ENCODE measurements at places on chromosomes 6 and 20. TPM values are rescaled to one million over a fixed set of nuclear protein-coding genes. Genes with fewer than 3 reads are reported as not detected.

Gene HDGFL1
- 92.2 TPM for total RNA-seq

DNA sequence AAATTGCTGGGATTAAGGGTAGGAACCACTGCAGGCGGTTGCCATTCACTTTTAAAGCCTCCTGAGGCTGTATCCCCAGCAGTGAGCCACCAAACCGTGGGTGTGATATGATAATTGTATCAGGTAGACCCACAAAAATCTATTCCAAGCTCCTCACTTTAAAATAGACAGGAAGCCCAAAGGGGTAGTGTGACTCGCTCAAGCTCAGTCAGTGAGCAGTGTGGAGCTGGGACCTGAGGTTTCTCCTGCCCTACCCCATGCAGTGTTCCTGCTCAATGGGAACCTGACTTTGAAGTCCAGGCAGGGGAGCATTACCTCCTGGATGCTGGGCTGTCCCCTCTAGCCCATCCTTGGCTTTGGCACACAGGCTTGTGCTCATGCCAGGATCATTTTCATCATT lies 14.9 kb upstream of the MAPRE1 start:
- no peak for DNase-seq

- no peak for DNase-seq
These were observed 133.7 kb downstream of the TFAP2C start for GRCh38 chr20:56762829-56763228.

Gene KCNQ2
- 49.2 TPM for total RNA-seq

GRCh38 chr6:139982652-139983295 lies 608.3 kb upstream of the CITED2 start:
- DNase-seq = no peak

- no peak for DNase-seq
These were observed 174.2 kb upstream of the THBS2 start for GRCh38 chr6:169427856-169428255.

DNA sequence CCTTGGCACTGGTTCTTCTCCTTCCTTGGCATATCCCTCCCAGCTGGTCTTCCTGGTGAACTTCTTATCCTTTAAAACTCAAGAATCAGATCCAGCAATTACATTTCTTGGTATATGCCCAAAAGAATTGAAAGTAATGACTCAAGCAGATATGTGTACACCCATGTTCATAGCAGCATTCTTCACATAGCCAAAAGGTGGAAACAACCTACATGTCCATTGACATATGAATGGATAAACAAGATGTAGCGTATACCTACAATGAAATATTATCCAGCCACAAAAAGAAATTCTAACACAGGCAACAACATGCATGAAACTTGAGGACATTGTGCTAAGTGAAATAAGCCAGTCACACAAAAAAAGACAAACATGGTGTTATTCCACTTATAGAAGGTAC lies 103.7 kb upstream of the NT5E start:
- no peak for DNase-seq

Gene GJA10
- not detected for total RNA-seq

DNA sequence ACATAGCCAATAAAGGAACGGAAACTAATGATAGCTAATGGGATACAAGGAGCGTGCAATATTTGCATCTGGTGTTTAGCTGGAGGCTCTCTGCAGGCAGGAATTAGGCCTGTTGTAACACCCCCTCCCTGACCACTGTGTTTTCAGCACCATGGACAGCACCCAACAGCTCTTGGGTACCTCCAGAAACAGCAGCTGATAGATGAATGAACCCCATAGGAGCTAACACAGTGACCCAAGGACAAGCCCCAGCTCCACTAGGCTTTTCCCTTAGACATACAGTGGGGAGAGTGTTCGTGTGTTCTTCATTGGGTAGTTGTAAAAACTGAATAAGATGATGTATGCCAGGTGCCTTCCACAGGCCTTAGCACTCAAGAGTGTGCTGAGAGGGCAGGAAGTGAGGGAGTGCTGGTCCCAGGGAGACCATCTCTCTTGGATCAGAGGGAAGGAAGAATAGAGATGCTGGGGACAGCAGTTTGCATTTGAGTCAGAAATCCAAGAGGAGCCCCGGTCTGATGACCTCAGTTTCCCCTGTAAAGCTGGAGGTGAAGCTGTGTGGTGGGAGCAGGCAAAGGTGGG lies 161.3 kb downstream of the PHACTR3 start:
- DNase-seq = peak; percentile 21

Gene HLA-G
- total RNA-seq = 4.4 TPM

Gene SAMD5
- total RNA-seq = 27.2 TPM

Gene PACRG
- total RNA-seq = 54.0 TPM

Gene MARCKS
- total RNA-seq = 26.6 TPM

DNA sequence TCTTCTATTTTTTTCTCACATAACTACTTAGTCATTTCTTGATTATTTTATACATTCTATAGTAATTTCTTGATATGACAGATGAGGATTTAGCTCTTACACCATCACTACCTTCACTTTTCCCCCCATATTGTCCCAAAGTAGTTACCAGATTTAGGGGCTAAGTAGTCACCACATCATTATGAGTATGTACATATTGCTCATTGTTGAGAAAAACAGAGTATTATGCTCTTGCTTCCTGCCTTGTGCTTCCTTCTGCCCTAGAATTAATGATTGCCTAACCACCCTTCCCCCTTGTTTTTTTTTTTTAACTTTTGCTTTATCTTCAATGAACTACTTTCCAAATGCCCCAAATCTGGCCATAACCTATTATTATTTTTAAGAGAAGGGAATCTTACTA lies 6.8 kb upstream of the HLA-B start:
- DNase-seq = no peak

GRCh38 chr6:170088582-170088955 lies 202.3 kb downstream of the DLL1 start:
- DNase-seq = peak; percentile 13

Gene FAM217A
- 13.0 TPM for total RNA-seq

Gene CST4
- total RNA-seq = not detected

DNA sequence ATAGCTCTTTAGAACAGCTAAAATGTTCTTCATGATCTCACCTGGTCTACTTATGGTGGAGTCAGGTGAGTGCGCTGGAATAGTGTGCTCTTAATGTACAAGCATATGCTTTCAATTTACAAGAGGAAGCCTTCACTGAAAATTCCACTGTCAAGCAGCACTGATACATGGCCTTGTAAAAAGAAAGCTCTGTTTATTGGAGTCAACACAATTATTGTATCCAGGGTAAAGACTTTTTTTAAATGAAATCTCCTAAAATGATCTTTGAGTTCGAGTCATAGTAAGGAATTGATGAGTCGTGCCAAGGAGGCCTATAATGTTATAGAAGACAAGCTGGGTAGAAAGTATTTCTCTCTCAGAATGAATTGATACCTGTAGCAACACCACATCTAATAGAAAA lies 41.6 kb upstream of the CARMIL1 start:
- DNase-seq = no peak

Gene ENPP1
- total RNA-seq = 12.0 TPM

DNA sequence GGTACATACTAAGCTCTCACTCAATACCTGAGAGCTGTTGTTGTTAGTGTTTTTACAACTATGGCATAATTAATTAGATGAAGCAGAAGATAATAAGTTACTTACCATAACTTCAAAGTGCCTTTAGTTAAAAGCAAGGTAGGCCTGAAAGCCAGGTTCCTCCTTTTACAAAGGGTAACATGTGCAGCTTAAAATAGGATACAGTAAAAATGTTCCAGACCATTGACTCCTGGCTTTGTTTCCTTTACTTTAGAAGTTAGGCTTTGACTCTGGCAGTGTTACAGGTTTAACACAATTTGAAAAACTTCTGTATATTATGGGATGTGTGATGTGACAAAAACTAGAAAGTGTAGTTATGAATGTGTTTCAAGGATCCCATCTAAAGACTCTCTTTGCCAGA lies 522.5 kb downstream of the EPM2A start:
- DNase-seq = no peak

GRCh38 chr6:146861029-146861563 lies 262.3 kb downstream of the ADGB start:
- no peak for DNase-seq

Gene DYNLT2
- 15.4 TPM for total RNA-seq

Gene CRISP3
- total RNA-seq = 0.12 TPM

- DNase-seq = no peak
These were observed 117.1 kb downstream of the GRM4 start for GRCh38 chr6:34028691-34029360.

Gene PFDN6
- total RNA-seq = 45.5 TPM

- DNase-seq = no peak
These were observed 254.6 kb downstream of the LY86 start for GRCh38 chr6:6843057-6843627.

GRCh38 chr6:14306151-14306906 lies 188.8 kb downstream of the CD83 start:
- DNase-seq = no peak

DNA sequence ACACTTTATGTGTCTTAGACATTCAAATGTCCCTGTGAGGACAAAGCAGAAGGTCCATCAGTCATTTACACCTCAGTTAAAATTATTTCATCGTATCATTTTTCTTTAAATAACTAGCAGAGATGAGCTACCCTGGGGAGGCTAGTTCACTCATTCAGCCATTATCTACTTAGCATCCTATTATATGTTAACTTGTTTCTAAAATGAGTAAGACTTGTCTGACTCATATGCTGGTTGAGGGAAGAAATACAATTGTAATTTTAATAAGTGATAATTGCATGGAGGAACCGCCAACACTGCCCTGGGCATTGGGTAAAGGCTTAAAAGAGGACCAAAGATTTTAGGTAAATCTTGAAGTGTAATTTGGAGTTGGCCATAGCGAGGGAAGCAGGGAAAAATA lies 12.4 kb upstream of the PTPRK start:
- DNase-seq = no peak

Gene NOX3
- not detected for total RNA-seq

Gene FNDC11
- 121 TPM for total RNA-seq

Gene SLC17A9
- total RNA-seq = 2.9 TPM

DNA sequence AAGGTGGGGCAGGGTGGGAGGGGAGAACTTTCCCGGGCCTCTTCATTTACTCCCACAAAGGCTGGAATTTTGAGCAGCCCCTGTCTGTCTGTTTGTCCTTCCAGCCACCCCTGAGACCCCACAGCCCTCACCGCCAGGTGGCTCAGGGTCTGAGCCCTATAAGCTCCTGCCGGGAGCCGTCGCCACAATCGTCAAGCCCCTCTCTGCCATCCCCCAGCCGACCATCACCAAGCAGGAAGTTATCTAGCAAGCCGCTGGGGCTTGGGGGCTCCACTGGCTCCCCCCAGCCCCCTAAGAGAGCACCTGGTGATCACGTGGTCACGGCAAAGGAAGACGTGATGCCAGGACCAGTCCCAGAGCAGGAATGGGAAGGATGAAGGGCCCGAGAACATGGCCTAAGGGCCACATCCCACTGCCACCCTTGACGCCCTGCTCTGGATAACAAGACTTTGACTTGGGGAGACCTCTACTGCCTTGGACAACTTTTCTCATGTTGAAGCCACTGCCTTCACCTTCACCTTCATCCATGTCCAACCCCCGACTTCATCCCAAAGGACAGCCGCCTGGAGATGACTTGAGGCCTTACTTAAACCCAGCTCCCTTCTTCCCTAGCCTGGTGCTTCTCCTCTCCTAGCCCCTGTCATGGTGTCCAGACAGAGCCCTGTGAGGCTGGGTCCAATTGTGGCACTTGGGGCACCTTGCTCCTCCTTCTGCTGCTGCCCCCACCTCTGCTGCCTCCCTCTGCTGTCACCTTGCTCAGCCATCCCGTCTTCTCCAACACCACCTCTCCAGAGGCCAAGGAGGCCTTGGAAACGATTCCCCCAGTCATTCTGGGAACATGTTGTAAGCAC lies 46.0 kb upstream of the TTPAL start:
- DNase-seq = no peak

Gene PAK5
- total RNA-seq = 0.87 TPM

Gene ABT1
- total RNA-seq = 23.6 TPM

Gene LHFPL5
- 0.24 TPM for total RNA-seq

GRCh38 chr6:41097467-41098090 lies 24.8 kb downstream of the NFYA start:
- DNase-seq = no peak

GRCh38 chr20:40282541-40282940 lies 406.5 kb downstream of the MAFB start:
- no peak for DNase-seq

Gene ZNF343
- total RNA-seq = 9.9 TPM

- DNase-seq = no peak
These were observed 21.5 kb downstream of the MANBAL start for GRCh38 chr20:37310951-37311350.

DNA sequence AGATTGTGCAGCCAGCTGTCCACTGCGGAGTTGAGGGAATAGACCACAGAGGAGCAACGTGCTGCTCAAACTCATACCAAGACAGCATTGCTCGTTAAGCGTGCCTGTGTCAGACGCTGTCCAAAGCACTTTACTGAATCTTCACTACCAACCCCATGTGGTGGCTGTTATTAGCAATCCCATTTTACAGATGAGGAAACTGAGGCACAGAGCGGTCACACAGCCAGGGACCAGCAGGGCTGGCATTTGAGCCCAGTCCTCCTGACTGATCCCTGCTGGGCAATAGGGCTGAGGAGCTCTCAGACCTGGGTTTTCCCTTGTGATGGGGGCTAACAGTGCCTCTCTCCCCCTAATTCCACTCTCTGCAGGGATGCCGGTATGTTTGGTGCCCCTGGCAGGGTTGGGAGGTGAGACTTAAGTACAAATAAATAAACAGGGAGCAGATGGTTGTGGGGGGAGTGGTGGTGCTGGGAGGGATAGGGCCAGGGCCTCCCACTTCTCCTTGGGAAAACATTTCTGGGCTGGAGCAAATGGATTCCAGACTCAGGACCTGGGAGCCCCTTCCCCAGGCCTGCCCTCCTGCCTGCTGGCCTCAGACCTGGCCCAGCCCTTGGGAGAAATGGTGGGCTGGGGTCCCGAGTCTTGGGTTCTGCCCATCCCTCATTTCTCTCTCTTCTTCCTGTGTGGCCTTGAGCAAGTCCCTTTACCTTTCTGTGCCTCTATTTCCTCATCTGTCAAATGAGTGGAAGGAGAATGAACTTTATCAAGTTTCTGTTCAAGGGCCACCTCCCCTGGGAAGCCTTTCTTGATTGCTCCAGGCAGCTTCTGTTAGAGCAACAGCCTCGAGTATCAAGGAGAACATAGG lies 17.7 kb downstream of the SRXN1 start:
- no peak for DNase-seq

- DNase-seq = no peak
These were observed 8.1 kb upstream of the HBS1L start for GRCh38 chr6:135062735-135063134.

DNA sequence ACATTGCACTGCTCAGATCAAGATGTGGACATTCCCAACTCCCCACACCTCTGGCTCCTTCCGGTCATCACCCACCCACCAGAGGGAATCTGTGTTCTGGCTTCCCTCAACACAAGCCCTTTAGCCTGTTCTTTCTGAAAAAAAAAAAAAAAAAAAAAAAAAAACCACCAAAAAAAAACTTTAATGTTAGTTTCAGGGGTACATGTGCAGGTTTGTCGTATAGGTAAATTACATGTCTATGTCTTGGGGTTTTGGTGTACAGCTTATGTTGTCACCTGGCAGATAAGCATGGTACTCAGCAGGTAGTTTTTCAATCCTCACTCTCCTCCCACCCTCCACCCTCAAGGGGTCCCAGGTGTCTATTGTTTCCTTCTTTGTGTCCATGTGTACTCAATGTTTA lies 135.8 kb upstream of the FOXA2 start:
- DNase-seq = no peak

Gene RSPO3
- total RNA-seq = 0.06 TPM

- no peak for DNase-seq
These were observed 23.4 kb downstream of the SCML4 start for GRCh38 chr6:107800564-107801164.
